ENCODE measurements at places on chromosomes 2 and 18.
A peak's percentile ranks its signal among the peaks of the same experiment; 100 is the strongest.

GRCh38 chr2:241482126-241482955 is 26.0 kb downstream of the STK25 start:
- DNase-seq, result no peak

DNA sequence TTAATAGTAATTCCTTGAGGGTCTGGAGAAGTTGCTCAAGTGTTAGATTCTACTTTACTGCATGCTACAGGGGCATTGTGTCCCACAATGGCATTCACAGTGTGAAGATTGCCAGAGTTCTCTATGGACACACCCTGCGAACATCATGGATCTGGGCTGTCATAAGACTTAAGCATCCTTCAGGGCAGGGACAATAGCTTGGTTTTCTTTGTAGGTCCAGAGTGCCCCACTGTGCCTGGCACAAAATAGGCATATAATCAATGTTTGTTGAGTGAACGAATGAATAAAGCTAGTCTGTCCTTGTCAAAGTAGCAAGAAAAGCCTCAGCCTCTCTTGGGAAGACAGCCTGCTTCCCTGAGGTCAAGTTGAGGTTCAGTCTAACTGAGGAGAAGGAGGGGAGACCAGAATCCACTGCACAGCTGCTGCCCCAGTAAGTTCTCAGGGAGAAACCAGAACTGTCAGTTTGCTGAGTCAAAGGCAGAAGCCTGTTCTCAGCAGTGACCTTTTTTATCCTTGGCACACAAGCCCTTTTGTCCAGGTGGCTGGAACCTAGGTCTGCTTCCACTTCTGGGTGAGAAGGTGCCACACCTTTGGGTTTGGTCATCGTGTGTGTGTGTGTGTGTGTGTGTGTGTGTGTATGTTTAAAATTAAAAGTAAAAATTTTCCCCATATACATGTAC is 15.0 kb downstream of the INPP4A start:
- DNase-seq, result no peak

GRCh38 chr18:13500227-13500865 is 226.0 kb downstream of the FAM210A start:
- no peak for DNase-seq

- DNase-seq, result peak; percentile 77
These were observed 281.6 kb upstream of the STON1 start for GRCh38 chr2:48248251-48248933.

GRCh38 chr2:71784734-71785511 is 331.6 kb downstream of the DYSF start:
- DNase-seq, result no peak

GRCh38 chr2:63484901-63485300 is 103.4 kb downstream of the WDPCP start:
- DNase-seq, result no peak

DNA sequence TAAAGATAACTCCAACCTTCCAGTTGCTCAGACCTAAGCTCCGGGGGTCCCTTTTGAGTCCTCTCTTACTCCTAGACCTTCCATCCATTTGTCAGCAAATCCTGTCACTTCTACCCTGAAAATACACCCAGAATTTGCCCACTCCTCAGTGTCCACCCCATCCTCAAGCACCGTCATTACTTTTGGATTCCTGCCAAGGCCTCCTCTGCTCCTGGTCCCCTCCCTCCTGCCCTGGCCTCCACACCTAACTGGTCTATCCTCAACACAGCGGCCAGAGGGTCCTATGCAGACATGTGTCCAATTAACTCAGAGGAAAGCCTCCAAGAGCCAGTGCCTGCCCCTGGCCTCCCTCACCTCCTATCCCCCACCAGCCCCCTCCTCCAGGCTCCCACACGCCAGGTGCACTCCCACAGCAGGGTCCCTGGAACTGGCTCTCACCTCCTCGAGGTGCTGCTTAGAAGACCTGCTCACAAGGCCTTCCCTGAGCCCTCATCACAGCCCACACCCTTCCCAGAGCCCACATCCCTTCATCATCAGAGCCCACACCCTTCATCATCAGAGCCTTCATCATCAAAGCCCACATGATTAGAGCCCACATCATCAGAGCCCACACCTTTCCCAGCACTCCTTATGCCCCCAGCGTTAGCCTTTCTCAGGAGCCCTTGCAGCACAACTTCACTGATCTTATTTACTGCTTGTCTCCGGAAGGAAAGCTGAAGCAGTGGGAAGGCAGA is 20.4 kb downstream of the FAM178B start:
- no peak for DNase-seq

DNA sequence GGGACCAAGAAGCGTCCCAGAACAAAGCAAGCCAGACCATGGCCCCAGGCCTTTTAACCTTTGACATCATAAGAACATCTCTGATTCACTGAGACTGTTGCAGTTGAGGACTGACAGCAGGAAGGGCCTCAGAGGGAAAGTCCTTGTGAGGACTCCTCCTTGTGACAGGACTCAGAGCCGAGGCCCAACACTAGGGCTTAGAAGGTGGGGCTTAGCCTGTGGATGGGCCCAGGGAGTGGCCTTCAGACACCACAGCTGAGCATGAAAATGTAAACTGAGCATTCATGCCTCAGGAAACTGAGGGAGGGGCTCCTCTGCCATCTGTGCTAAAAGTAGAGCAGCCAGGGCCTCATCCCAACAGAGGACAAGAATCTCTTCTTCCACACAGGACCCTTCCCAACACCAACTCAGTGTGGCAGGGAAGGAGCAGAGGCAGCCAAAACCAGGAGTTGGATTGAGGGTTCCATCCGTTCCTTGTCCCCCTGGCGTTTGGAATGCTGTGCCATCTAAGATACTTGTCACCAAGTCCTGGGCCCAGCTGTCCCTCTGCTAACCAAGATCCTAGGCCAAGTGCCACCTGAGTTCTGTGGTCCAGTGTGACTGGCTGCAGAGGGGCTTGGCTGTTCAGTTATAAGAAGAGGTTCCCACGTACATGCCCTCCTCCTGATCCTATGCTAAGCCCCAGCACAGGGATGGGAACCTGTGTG is 37.5 kb upstream of the CAB39 start:
- no peak for DNase-seq

GRCh38 chr2:73386894-73387636 is 1.4 kb downstream of the ALMS1 start:
- no peak for DNase-seq

GRCh38 chr2:30686000-30686399 is 121.2 kb downstream of the CAPN13 start:
- peak; percentile 15 for DNase-seq

DNA sequence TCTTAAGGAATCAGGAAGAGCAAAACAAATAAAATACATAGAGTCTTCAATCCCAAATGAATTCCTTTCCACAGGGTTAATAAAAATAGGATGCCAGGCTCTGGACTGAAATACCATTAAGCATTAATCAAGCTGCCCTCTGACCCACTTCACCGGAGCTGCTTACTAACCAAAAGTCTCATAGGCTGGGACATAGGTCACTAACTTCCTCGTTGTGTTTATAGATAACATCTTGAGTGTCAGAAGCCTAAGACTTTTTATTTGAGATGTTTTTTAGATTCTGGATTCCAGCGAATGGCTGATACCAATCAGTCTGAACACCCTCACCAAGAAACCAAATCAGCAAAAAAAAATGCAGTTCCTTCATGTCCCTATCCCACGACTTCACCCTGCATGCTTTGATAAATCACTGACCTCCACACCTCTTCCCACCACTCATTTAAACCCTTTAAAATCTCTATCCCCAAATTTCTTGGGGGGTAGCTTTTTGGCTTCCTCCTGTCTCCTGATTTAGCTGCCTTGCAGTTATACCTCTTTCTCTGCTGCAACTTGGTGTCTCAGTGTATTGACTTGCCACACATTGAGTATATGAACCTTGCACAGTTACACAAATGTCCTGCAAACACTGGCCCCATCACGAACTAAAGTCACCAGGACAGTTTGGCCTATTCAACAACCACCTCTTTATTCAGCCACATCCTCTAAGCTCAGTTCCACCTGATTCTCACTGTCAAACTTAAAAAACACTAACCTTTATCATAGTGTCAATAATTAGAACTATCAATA is 399.3 kb downstream of the METTL4 start:
- no peak for DNase-seq

DNA sequence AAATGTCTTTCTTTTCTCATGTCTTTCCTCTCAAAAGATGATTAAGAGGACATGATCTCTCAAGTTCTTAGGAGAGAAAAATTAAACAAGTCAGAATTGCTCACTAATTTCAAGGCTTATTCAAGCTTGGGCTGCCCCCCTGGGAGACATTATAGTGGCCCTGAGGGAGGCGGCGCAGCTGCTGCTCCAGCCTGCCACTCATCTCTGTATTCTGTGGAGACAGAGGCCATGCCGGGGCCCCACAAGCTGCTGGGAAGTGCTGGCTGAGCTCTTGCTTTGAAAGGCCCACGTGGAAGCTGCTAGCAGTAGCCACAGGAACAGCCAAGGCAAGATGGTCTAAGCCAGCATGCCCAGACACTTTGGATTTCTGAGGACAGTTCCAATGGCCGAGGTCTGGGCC is 267.4 kb downstream of the LNPK start:
- no peak for DNase-seq

DNA sequence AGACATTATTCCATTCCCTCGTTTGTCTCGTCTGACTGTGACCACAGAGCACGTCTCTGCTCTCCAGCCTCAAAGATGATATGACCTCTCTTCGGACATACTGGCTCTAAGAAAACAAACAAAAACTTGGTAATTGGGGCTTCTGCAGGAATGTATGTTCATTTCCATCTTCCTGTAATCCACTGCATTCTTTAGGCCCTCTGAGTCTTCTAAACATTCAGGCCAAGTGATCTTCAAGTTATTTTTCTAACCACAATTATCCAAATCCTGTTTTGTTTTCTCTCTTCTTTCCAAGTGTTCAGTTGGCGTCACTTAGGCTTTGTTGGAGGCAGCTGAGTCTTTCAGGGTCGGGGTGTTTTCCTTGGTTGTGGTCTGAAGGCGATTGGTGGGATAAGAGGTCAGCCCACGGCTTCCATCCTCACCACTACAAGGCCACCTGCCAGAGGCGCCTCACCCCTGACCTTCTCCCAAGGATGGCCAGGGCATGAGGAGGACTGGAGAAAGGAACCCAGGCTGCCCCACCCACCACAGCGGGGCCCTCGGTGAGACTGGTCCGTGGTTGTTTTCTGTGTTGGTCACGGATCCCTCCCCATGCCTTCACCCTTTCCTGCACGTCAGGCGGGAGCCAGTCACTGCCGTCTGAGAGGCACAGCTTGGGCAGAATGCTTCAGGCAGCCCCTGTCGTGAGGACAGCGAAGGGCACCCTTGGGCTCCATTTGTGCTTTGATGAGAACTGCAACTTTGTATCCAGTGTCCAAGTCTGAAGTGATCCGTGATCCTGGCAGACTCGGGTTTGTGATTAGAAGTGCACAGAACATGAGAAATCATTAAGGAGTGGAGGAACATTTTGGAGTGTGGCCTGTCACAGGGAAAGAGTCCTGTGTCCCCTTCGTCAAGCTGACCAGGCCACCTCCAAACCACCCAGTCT is 88.6 kb upstream of the FHL2 start:
- no peak for DNase-seq

- no peak for DNase-seq
These were observed 23.6 kb downstream of the TMEM178A start for GRCh38 chr2:39689272-39689841.

DNA sequence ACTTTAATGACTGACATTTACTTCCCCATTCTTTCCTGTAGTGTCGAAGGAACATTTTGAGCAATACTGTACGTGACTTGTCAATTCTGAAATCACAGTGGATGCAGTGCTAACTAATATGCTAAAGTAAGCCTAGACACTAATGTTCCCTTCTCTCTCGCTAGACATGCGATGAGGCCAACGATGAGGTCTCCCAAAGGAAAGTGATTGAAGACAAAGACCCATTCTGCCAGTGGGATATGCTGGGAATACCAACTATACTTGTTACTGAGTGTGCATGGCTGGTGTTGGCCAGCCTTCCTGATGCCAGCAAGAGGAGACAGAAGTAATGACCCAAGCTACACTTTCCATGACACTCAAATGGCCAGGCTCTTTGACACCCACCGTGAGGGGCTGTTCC is 2.5 kb upstream of the SERPINE2 start:
- no peak for DNase-seq

DNA sequence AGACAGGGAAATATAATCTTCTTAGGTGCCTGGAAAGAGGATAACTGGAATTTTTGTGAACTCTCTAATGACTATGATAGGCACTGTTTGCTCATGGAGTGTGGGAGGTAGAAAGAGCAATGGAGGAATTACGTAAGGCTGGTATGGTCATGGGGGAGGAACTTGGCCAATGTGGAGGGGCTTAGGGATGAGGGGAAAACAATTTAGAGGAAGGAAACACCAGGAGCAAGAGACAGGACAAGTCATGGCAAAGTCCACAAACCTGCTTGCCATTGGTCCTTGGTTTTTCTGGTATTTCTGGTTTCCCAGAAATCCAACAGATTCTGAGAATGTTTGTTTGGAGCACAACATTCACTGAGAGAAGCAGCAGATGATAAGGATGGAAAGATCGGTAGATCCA is 274.2 kb downstream of the DYSF start:
- DNase-seq, result no peak

DNA sequence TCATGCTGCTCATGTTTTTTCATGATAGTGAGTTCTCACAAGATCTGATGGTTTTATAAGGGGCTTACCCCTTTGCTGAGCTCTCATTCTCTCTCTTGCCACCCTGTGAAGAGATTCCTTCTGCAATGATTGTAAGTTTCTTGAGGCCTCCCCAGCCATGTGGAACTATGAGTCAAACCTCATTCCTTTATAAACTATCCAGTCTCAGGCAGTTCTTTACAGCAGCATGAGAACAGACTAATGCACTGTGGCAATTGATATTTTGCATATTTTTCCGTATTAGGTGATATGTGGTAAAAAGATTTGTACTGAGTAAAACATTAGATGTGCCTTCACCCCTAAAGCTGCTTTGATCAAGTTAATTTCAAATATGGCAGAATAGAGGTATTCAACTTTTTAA is 48.8 kb downstream of the RAB27B start:
- no peak for DNase-seq

DNA sequence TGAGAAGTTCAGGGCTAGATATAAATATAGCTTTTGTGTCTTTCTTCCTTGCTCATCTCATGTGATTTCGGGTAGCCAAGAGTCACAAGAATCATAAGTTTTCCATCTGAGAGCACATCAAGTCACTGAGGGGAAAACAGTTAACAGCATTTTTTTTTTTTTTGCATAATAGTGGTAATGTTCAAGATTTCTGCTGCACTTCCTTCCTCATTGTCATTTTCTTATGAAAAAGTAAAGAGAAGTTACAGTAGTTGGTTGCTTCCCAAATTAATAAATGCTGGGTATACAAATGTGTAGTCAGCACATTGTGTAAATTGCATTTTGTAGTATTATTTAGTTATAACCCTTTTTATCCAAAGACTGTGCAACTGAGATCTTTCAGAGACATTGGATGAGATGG is 93.6 kb downstream of the ZEB2 start:
- no peak for DNase-seq

Measured in NCI-H460 (cell line).